Cerebellar nuclear complex (tissue), 1 donor: ENCODE measurements at places on chromosomes 11 and 22.

DNA sequence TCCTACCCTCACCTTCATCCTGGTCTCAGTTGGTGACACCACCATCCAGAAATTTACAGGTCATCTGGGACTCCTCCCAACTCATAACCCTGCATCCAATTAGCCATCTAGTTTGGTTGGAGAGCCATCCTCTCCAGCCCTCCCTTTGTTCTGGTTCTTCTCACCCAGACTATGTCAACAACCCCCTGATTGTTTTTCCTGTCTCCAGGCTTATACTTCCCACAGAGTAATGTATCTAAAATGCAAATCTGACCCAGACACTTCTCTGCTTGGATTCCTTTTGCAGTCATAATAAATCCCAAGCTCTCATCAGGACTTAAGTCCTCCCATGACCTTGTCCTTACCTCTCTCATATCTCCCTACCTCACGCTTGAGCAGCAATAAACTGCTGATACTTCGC is 3.0 kb downstream of the TTC12 start:
- DNase-seq, result no peak

- DNase-seq, result no peak
Observed at GRCh38 chr11:68692871-68693483, 8.6 kb downstream of the GAL start.

DNA sequence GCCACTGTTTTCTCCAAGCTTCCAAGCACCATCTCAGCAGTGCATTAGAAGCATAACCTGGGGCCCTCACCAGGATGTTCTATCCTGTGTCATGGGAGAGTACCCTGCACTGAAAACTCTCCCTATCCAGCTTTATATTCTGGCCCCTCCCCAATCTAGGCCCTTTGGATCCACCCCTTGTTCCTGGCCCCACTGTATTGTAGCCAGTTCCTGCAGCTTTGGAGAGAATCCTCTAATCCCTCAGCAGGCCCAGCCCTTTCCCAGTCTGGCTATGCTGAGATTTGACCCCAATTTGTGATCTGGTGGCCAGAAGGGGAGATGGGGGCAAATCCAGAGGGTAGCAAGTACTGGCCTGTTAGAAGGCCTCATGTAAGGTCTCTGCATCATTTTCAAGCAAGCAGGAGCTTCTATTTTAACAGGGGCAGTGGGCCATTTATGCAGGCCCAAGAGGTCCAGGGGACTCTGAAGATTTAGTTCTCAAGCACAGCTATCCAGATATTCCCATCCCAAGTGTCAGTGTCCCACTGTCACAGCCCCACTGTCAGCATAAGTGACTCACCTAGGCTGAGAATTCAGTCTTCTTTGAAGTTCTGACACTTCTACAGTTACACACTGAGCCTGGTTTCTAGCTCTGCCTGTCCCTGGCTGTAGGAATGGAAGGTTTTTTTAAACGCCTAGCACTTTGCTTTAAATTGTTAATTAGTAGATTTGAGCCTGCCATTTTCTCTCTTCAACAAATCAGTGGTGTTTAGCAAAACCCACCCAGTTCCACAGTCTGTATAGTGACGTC is 589.5 kb upstream of the CADM1 start:
- DNase-seq, result no peak

- no peak for DNase-seq
Observed at GRCh38 chr11:32430568-32431381, 4.6 kb downstream of the WT1 start.

GRCh38 chr11:12052676-12053605 is 44.5 kb upstream of the DKK3 start:
- no peak for DNase-seq

DNA sequence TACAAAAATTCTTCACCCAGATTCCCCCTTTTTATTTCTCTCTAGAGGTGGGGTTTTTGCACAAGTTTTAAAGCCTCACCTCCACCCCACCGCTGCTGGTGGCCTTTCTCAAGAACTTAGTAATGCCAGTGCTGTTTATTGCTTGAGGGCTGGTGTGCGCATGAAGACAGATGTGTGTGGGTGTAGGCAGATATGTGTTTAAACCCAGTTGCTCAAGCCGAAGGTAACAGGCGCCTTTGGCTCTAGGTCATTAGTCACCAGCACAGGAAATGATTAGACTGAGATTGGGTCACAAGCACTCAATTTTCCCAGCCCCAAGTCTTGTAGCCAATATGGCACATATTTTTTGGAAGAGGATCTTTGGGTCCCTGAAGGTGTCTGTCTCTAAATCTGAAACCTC is 2.7 kb upstream of the CLMP start:
- no peak for DNase-seq

DNA sequence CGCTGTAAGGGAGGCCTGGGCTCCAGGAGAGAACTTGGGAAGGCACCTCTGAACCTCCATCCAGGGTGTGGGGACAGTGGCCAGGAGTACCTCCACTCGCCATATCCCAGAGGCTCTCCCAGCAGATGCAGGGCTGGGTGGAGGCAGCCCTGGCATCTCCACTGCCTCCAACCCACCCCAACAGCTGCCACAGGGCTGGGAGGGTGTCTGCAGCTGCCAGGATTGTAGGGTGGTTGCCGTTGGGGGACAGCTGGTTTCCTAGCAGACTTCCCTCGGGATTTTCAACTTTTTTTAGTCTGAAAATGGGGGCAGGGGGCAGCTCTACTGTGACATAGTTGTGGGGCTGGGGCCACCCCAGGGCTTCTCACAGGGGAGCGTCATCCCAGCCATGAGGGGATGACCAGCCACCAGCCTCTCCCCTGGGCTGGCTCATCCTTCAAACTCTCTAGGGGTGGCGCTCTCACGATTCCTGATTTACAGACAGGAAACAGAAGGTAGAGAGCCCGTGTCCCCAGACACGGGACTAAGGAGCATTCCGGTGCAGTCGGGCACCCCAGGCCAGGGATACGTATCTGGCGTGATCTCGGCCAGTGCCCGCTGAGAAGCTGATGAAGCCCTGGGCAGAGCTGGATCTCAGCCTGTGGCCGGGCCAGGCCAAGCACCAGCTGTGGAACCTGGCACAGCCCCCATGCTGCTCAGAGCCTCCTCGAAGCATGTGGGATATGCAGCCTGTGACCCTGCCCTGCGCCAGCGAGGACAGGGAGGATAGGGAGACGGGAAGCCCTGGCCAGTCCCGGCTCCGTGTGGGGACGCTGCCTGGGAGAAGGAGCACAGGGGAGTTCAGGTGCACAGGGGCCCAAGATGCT is 9.9 kb downstream of the PRR5 start:
- DNase-seq, result no peak

DNA sequence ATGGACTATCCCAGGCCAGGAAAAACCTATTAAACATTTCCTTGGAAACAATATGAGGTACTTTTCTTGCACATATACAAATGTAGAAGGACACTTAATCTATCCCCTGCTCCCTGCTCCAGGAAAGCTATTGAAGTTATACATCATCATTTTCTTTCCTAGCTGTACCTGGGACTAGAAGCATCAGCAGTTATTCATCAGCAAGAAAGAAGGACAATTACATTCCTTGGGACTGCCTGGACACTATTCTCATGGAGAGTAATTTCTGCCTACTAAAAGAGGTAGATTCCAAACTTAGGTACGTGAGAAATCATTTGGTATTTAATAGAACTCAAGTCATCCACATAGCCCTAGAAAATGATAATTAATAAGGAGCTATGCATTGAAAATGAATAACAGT is 51.0 kb upstream of the PICALM start:
- no peak for DNase-seq

DNA sequence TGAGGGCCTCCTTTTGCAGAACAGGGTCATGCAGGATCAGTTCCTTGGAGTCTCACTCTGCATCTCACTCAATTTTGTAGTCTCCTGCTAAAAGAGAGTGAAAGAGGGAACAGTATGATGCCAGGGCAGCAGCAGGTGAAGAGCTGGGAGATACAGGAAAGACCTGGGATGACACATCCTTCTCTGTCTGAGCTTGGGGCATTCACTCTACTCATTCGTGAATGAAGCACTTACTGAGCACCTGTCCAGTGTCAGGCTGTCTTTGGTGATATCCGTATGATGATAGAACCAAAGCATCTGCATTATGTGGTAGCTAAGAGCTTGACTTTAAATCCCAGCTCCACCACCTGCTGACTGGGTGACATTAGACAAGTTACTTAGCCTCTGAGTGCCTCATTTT is 14.4 kb downstream of the SREBF2 start:
- no peak for DNase-seq

DNA sequence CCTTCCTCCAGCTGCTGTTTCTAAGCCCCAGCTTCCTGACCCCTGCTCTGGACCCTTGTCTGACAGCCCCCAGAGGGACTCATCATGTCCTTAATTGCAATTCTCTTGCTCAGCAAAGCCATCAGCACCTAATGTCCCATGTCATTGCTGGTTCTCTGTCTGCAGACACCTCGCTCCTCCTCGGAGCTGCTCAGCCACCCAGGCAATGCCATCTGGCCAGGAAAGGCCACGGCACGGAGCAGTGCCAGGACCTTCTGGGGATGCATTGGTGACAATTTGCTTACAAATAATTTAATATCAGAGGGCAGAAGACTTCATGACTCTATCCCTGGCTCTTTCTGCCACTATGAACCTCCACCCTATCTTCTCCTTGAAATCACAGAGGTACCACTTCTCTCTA is 107.0 kb upstream of the THY1 start:
- peak; percentile 24 for DNase-seq

DNA sequence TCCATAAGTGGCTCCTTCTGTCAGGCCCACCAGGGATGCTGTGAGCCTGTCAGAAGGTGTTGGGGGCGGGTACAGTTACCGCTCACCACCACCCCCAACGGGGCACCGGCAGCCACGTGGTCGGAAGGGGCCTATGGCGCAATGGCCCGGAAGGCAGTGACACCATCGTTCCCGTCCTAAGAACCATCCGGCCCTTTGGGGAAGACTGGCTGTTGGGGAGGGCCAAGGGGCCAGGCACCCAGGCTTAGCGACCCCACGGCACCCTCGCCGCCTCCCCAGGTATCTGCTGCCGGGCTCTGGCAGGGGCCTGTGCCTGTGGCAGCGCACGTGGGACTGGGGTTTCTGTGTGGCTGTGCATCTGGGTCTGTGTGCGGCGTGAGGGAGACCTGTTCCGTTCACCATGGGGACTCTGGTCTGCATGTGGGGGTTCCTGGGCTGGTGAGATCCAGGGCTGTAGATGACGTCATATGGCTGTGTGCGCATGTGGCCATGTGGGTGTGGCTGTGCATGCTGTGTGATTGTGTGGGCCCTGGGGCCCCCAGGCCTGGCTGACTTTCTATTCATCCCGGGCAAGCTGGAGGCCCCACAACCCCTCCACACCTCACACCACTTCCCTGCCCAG is 717 bp downstream of the OSM start:
- no peak for DNase-seq

DNA sequence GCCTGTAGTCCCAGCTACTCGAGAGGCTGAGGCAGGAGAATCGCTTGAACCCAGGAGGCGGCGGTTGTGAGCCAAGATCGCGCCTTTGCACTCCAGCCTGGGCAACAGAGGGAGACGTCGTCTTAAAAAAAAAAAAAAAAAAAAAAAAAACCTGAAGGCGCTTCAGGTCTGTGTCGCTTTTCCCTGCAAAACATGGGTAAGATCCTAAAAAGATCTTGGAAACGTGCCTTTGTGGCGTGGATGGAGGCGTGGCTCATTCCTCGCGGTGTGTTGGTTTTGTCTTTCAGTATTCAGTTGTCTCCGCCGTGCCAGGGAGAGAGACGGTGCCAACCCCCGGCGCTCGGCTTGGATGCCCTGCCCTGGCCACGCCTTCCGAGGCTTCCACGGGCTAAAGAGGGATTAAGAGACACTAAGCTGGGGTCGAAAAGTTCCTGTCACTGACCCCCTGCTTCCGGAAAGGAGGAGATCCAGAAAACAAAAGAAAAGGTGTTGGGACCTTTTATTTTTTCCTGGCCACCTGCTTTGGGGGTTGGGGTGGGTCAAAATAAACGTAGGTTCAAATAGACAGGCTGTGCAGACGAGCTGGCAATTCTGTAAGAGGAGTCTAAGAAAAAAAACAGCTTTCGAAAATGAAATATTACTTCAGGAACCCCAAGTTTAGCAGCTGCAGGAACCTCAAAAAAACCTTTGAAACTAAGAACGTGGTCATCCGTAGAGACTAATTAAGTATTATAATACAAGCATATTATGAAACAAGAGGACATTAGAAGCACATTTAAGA is 1.1 kb upstream of the SLC35F2 start:
- DNase-seq, result no peak
